Calu3 (cell line): ENCODE measurements at places on chromosomes 16 and 17.

DNA sequence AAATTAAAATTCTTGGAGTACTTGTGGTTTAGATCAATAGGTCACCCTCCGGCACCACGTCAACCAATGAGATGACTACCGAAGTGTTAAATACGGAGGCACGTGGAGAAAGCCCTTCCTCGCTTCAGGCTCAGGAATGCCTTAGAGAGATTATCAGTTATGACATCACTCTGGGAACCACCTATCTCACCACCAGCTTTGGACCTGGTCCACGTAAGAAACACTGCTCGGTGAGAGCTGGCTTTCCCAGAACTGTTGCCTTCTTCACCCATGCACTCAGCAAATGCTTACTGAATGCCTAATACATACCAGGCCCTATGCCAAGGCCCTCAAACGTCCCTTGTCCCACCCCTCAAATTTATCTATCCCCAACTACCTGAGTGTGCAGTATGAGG lies 71.3 kb downstream of the SMG6 start:
- no peak for DNase-seq

DNA sequence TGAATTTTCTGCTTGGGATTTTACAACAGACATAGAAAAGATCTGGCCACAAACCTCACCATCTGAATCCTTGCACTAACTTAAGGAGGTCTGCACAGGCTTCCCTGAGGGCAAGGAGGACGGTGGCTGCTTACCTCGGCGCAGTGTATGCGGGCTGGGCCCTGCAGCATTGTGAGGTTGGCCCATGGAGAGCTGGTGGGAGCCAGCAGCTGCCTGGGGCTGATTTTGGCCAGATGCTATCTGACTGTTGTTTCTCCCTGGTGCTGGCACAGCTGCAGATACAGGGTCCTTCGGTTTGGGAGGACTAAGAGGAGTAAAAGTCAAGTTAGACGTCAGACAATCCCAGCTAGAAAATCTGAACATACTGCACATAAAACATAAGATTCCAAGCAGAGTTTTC lies 79.8 kb downstream of the ARHGAP17 start:
- DNase-seq = no peak

- DNase-seq = no peak
Measured at GRCh38 chr16:12557786-12558185, 245.9 kb downstream of the CPPED1 start.

DNA sequence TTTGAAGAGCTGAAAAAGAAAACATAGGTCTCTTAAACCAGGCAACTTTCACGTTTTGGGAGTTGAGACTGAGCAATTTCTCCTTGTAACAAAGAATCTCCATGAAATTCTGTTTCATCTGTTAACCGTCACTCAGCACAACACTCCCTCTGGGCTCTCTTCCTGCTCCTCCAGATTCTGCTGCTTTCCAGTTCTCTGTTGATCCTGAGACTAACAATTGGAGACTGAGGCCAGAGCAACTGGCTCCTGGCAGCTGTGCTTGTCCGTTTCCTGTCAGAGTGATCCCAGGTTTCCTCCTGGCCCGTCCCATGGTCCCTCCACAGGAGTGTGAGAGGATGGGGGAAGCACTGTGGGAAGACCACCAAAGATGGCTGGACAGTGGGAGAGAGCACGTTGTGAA lies 32.5 kb downstream of the IST1 start:
- DNase-seq = no peak

GRCh38 chr16:63131503-63131902 lies 1095.3 kb upstream of the CDH8 start:
- no peak for DNase-seq

DNA sequence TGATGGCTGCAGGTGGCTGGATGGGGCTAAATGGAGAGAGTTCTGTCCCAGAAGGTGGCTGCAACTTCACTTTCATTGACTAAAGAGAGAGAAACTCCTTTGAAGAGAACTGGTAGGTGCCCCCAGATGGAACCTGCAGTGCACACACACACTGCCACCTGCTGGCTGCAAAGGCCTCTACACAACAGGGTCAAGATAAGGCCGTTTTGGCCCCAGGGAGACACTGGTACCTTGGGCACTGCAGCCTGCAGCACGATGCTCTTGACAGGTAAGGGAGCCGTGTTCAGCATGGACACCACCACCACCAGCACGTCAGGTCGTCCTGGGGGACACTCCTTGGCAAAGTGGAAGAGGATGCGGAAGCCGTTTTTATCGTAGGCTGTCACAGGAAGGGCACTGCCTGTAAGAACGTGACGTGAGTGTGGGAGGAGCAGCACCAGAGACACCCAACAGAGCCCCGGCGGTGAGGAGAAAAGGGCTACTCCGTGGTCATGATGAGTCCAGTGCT lies 22.7 kb downstream of the GGA3 start:
- DNase-seq = peak; percentile 68

GRCh38 chr16:49482690-49483089 lies 109.1 kb downstream of the C16orf78 start:
- no peak for DNase-seq

- DNase-seq = no peak
Measured at GRCh38 chr17:44489581-44489980, 13.6 kb downstream of the GPATCH8 start.
